ENCODE measurements at places on chromosomes 6 and 20.

- no peak for DNase-seq
These were observed 13.1 kb upstream of the HDGFL1 start for GRCh38 chr6:22556266-22556665.

DNA sequence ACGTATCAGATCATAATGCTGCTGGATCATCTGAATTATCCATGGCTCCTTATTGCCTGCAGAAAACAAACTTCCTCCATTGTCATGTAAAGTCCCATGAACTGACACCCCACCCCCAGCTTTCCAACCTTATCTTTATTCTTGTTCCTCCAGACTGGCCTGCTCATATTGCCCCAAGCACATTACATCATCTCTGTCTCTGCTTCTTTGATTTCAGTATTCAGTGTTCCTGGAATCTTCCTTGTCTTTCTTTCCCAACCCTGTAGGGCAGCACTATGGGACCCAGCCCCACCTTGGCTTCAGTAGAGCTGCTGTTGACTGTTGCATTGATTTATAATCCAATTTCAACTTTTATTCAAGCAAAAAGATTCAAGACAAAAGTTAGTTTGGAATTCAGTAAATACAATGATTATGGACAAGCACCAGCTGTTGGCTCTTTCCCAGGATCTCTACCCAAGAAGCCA lies 187.5 kb upstream of the ECI2 start:
- DNase-seq, result no peak

GRCh38 chr6:30238178-30238795 lies 25.1 kb upstream of the TRIM26 start:
- no peak for DNase-seq

GRCh38 chr6:18155864-18156421 lies 721 bp downstream of the KDM1B start:
- peak; percentile 62 for DNase-seq

DNA sequence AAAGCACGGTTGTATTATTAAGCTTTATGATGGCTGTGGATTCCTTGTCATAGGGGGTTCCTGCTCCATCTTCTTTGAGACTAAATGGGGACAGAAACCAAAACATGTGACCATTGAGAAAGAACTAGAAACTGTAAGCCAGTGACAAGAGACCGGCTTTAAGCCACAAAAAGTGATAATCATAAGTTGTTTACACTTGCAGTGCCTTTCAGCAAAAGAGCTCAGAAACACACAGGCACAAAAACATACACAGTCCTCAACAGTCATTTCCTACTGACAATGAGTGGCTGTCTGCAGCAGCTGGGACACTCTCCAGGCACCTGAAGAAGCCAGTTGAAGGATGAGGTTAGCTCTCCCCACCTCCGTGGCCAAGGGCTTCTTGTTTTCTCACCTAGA lies 20.0 kb upstream of the UBE2J1 start:
- DNase-seq, result no peak

- DNase-seq, result no peak
These were observed 74.0 kb upstream of the SAMD5 start for GRCh38 chr6:147434516-147434915.

DNA sequence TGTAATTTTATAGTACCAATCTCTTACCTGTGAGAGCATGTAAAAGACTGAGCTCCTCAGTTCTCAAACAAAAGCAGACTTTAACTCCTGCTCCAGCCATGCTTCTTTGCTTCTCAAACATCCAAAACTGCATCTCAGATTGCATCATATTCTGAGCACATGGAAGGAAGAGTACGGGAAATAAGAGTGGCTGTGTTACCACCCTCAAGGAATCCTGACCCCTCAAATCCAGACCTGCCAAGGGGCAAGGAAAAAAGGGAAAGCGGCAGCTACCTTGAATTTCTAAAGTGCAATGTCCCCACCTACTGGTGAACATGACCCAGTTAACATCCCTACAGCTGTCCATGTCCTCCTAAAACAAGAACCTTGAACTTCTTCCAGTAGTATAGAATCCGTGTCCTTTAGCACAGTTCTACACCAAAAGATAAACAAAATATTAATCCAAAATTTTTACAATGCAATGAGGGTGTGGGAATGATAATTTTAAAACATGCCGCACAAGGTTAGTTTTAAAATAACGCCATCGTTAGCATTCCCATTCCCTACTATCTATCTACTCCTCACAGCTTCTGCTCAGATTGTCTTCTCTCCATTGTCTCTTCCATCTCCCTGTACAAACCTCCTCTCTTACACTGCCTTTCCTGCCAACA lies 34.1 kb upstream of the HLA-DQB1 start:
- DNase-seq, result peak; percentile 8

- DNase-seq, result no peak
These were observed 4.6 kb downstream of the SLC22A16 start for GRCh38 chr6:110471726-110472365.

GRCh38 chr6:2477666-2478065 lies 232.3 kb upstream of the GMDS start:
- no peak for DNase-seq

DNA sequence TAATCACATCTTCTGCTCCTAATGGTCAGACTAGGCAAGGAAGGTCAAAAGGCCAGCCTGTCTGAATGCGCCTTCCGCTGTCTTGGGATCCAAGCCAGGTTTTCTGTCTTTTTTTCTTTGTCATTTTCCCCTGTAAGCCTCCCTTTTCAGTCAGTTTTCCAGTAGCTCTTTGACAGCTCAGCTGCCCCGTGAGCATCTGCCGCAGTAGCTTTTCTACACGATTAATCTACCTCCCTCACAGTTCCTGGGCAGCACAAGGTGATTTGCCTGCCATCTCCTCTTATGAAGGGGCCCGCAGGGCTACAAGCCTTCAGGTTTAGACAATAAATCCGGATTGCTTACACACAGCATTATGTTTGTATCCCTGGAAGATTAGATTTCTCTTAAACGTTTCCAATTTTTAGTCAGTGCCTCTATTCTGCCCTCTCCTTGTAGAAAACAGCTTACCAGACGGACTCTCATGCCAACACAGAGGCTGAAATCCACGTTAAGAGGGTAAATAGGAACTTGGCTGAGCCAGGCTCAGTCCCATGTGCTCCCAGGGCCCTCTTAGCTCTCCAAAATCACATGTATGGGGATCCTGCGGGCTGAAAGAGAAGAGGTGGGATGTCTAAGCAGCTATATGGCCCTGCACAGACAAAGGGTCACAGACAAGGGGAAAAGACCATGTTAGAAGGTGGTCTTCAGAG lies 77.2 kb downstream of the LY86 start:
- DNase-seq, result no peak

DNA sequence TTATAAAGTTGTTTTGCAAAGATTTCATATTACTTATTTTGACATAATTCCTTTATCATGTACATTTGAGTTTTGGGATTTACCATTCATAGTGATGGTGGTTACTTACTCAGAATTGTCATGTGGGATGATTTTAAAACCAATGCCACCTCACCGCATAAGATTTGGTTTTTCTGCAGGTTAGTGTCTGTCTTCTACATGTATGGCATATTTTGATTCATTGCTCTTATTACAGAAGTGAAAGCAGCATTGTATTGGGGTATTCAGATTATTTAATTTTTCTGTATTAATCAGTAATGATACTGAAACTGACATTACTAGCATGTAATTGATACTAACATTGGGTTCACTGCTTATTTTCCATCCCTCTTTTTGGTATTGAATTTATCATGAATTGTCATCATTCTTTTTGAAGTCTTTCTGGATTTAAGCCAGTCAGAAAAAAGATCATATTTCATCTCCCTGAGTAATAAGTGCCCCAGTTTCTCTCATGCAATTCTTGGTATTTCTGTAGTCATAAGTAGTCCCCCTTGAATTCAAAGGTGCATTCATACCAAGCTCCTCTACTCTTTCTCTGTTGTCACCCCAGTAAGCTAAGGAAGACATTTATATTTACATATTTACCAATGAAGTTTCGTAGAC lies 176.6 kb downstream of the BCKDHB start:
- DNase-seq, result no peak

GRCh38 chr6:43910638-43911353 lies 140.8 kb downstream of the VEGFA start:
- no peak for DNase-seq
